T47D (cell line): ENCODE measurements at places on chromosomes 12 and 14.

DNA sequence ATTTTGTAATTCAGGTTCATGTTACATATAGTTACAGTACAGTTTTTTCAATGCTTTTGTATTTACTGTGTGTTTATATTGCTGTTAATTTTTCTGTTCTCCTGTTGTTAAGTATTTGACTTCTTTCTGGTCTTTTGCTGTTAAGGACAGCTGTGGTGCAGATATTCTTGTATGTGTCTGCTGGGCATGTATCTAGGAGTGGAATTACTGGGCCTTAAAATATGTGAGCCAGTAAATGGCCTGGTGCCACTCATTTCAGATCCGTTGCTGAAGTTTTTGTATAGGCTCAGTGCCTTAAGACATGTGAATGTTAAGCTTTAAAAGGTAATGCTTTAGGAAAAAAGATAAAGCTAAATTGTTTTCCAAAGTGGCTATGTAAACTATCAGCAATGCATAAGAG is 87.3 kb downstream of the TTLL5 start:
- no peak for DNase-seq

GRCh38 chr12:113467502-113468364 is 3.9 kb downstream of the LHX5 start:
- no peak for DNase-seq

DNA sequence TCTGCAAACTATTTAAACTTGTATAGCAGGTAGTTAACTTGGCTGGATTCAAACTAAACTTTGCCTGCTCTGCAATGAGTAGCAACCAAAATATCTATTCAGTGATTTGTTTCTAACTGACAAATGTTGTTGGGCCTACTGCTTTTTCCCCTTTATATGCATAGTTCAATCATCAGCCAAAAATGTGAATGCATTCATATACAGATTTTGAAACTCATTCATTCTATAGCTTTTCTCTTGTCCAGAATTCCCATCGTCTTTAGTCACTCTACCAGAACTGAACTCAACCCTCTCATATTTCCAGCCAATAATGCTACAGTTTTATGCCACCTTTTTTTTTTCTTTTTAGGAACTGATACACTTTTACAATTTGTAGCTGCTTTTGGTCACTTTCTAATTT is 599.8 kb downstream of the RPL10L start:
- no peak for DNase-seq

DNA sequence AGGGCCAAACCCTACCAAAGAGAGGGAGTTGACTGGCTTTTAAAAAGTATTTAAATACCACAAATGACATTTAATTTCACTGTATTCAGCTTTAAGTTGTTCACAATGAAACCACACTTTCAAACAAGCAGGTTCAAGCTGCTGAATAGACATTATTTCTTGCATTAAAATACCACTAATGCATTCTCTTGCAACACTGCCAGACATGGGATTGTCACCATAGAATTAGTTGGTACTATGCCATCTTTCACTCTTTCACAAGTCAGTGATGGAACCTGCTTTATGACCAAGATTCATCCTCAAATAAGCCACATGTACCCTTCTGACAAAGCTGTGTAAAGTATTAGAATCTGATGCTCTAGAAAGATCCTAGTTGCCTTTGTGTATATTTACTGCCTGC is 239.4 kb downstream of the PAWR start:
- DNase-seq: no peak

GRCh38 chr12:101619026-101619786 is 24.4 kb downstream of the MYBPC1 start:
- DNase-seq: no peak

DNA sequence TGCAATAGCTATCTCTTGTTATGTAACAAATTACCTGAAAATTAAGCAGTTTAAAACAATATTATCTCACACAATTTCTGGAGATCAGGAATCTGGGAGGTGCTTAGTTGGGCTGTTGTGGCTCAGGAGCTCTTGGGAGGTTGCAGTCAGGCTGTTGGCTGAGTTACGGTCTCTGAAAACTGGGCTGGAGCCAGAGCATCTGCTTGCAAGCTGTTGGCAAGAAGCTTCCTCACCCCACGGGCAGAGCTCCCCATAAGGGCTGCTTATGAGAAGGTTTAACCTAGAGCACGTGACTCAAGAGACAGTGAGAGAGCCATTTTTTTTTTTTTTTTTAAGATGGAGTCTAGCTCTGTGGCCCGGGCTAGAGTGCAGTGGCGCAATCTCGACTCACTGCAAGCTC is 346.8 kb downstream of the ATP23 start:
- no peak for DNase-seq

- peak; percentile 39 for DNase-seq
Measured at GRCh38 chr12:95216711-95217376, 423 bp downstream of the FGD6 start.

GRCh38 chr14:95840094-95840700 is 36.4 kb upstream of the TUNAR start:
- no peak for DNase-seq

GRCh38 chr12:109309381-109310246 is 530 bp upstream of the FOXN4 start:
- DNase-seq: no peak

- DNase-seq: no peak
Measured at GRCh38 chr14:104181761-104182530, 43.6 kb downstream of the KIF26A start.

DNA sequence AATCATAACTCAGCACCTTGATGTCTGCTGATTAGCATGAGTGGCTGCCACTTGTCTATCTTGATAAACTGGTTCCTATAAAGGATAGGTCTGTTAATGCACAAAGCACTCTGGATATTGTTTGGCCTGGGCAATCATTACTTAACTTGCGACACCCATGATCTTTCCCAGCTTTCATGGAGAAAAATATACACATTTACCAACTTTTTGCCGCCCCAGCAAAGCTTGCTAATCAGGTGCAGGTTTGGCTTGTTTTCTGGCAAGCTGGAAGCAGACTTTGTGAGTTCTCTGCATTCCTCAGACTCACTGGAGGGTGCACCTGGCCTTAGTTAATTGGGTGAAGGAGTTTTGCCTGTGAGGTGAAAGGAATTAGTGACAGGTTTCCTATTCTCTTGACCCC is 1126.4 kb upstream of the FLRT2 start:
- peak; percentile 76 for DNase-seq

DNA sequence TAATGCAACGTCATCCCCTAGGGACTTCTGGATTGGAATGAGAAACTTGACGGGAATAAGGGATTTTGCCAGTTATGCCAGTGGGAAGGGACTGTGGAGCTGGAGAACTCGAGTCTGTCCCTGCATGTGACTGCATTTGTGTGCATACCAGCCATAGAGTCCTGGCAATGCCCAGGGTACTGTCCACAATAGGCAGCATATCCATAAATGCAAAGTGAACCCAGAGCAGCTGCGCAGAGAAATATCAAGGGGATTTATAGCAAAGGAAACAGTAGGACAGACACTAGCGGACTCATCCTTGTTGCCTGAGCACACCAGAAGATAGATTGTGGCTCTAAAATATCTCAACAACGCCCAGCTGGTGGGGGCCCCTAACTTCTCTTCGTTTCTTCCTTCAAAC is 247.1 kb upstream of the SRRM4 start:
- DNase-seq: no peak

DNA sequence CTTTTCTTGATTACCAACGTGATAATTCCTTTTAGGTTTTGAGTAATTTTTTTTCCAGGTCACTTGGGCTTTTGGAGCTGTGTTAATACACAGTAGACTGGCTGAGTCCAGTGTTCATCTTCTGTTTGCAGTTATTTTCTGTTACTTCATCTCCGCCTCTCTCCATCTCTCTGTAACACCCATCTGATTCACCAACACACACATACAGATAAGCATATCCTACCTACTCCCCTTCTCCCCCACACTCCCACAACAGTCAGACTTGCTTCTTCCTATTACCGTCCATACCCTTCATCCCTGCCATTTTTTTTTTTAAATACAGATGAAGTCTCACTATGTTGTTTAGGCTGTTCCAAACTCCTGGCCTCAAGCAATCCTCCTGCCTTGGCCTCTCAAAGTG is 72.7 kb upstream of the MANSC4 start:
- no peak for DNase-seq

GRCh38 chr14:78849952-78850351 is 679.8 kb downstream of the NRXN3 start:
- no peak for DNase-seq

GRCh38 chr14:51607711-51608110 is 44.0 kb upstream of the FRMD6 start:
- DNase-seq: no peak

DNA sequence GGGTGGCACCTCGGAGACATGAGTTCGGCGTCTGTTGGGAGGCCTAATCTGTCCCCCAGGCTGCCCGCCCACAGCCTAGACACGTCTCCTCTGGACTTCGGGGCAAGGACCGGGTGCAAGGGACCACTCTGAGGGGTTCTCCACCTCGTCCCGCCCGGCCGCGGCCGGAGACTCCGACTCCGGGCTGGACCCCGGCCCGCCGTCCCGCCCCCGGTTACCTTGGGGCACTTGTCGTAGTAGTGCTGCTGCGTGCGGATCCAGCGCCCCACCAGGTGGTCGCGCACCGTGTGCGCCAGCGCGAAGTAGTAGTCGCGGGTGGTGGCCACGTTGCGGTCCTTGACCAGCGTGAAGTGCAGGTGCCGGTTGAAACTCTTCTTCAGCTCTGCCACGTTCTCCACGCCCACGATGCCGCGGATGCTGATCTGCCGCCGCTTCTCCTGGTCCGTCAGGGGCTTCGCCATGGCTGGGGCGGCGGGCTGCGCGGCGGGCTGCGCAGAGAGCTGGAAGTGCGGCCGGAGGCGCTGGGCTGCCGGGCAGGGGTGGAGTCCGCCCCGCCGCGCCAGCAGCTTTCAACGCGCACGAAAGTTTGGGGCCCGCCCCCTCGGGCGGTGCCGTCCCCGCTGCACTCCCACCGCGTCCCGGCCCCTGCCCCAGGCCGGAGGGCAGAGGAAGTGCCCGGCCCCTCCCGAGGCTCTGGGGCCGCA is at the start of gene PYGL:
PYGL (minus strand) TSS at position 541 of the 704 bp plus-strand sequence; CDS start at position 461, 80 bp downstream.
- peak; percentile 71 for DNase-seq

- DNase-seq: no peak
Measured at GRCh38 chr12:124687174-124687902, 119.9 kb upstream of the NCOR2 start.

- DNase-seq: peak; percentile 39
Measured at GRCh38 chr14:76955575-76956315, 72.8 kb downstream of the IRF2BPL start.

- DNase-seq: no peak
Measured at GRCh38 chr14:67522270-67522669, 10.8 kb upstream of the PLEKHH1 start.

DNA sequence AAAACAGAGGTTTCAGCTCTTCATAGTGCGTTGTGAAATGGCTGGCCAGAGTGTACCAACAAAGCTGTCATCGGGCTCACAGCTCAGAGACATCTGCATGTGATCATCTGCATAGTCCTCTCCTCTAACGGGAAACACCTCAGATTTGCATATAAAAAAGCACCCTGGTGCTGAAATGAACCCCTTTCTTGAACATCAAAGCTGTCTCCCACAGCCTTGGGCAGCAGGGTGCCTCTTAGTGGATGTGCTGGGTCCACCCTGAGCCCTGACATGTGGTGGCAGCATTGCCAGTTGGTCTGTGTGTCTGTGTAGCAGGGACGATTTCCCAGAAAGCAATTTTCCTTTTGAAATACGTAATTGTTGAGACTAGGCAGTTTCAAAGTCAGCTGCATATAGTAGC is 14.3 kb upstream of the PAPLN start:
- DNase-seq: no peak

GRCh38 chr12:62273724-62274380 is 13.6 kb downstream of the USP15 start:
- DNase-seq: no peak

DNA sequence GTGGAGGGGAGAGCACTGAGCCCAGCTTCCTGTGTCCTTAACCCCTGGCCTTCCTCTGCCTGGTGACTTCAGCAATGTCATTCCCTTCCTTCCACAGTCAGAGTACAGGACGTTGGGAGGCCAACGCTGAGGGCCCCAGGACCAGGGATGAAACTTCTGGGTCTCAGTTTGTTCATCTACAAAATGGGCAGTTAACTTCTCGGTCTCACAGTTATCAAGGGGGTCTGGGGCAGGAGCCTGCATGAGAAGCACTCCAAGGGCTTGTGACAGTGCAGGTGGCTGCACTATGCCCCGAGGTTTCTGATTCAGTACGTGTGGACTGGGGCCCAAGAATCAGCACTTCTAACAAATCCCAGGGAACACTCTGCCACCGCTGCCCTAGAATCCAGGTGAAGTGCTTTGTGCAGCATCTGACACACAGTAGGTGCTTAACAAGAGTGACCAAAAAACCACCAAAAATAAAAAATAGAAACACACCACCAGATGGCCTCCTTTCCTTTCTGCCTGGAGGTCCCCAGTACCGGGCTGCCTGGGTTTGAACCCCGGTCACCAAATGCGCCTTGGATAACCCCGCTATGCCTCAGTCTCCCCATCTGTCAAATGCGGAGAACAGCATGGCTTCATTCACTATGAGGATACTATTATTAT is 80.4 kb downstream of the RFLNA start:
- no peak for DNase-seq

DNA sequence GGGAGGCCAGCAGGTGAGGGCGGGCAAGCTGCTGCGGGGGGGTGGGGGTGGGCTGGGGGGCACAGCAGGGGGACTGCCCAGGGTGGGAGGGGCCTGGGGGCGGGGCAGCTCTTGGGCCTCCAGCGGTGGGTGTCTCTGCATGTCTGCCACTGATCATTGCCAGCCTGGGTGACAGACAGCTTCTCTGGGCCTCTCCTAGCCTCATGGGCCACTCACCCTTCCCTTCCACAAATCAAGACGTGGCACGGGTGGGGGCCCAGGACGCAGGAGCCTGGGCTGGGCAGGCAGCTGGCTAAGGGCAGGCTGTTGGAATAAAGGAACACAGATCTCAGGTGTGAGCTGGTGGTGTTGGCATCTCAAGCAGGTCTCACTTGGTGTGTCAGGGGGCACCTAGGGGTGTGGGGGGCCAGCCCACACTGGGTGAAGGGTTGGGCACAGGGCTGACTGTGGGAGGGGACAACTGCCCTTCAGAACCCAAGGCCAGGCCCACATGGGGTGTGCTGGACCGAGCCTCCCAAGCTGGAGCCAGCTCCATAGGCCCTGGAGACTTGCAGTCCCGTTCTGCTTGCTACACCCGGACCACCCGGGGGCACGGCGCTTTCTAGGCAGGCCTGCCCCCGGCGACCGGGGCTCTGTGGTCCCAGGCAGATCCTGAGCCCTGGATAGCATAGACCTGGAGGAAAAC is 3.0 kb downstream of the TEDC1 start:
- no peak for DNase-seq

DNA sequence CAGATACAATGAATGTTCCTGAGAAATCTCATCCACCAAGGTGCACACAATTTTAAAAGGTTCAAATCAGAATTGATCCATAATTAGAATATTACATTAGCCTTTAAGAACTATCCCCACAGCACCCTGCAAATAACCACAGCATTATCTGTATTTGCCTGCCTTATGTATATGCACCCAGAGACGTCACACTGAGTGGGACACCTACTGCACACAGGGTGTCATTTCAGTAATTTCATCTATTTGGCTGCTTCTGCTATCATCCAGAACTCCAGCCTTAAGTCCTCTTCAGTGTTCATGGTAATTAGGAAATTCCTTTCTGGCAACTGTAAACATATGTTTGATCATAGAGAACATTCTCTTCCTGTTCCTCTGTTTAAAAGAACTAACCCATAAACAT is 298.4 kb downstream of the SYT1 start:
- no peak for DNase-seq

- DNase-seq: peak; percentile 85
Measured at GRCh38 chr12:112198120-112198733, 72.9 kb downstream of the TRAFD1 start.

- DNase-seq: no peak
Measured at GRCh38 chr14:99968191-99968920, 96.9 kb upstream of the EVL start.
